ENCODE measurements at places on chromosomes 7 and 10. TPM values are rescaled to one million over a fixed set of nuclear protein-coding genes. Genes with fewer than 3 reads are reported as not detected.
A peak's percentile ranks its signal among the peaks of the same experiment; 100 is the strongest.

- no peak overlapping the region for H3K27ac ChIP-seq
- DNase-seq = no peak
- no peaks in the 10 kb centered on the region for H3K27me3 ChIP-seq
- no peaks in the 10 kb centered on the region for H3K4me1 ChIP-seq
- no peak overlapping the region for H3K4me3 ChIP-seq
Measured at GRCh38 chr10:24010436-24010970, 198.4 kb upstream of the KIAA1217 start.

DNA sequence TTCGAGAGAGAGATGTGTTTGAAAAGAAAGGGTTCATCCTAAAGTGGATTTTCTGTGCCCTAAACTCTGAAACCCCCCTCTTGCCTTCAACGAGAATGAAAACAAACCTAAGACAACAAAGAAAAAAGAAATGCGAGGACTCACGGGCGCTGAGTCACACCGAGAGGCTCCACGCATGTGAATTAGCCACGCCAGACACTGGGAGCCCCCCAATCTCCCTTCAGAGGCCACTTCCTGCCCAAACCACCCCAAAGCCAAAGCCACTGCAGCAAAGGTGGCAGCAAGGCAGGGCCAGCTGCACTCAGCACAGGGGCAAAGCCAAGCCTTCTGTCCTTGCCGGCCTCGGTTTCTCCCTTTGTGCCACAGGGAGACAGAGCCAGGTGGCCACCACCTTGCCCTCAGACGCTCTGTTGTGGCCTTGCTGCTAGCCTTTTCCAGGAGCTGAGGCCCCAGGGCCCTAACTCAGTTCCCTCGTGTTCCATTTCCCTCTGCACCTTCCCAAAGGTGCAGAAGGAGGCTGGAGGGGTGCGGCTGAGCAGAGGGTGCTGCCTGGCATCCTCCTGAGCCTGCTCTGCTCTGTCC lies 93.3 kb downstream of the FAM53B start:
- peak overlapping the region; percentile 81 for H3K27ac ChIP-seq
- no peak for DNase-seq
- H3K36me3 ChIP-seq = no peaks in the 10 kb centered on the region

DNA sequence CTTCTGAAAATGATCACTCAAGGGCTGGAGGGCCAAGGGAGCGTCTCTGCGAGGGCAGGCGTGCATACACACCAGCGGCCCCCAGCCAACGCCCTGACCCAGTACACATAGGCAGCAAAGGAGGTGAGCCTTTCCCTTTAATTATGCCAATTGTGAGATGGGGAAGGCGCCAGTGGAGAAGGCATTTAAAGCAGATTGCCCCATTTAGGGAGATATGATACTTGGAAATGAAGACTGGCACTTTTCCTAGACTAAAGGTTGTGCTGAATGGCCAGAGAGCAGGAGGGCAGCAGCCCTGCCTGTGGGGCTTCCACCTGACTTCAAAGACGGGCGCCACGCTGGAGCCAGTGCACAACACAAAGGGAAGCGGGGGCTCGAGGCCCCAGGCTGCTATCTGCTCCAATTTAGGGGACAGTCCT lies 24.1 kb downstream of the HIPK2 start:
- peaks cover 8% of the 10 kb centered on the region for H3K36me3 ChIP-seq
- peaks cover 3% of the 10 kb centered on the region for H3K4me1 ChIP-seq
- DNase-seq = peak; percentile 34

DNA sequence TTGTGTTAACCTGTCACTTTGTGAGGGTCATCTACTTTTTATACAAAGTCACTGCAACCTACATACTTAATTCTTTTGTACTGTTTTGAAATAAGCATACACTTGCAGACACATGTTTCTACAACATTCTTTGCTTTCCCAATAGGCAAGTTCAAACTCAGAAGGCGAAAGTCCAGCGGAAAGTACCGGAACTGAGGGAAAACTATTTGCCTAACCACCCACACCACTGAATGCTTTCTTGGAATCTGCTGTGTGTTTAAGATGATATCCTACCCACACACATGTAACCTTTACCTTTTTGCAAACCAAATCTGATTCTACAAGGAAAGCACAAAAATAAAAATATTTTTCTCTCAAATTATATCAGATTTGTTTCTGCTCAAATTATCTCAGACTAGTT lies 139.4 kb upstream of the AGR3 start:
- no peak for DNase-seq
- no peak overlapping the region for H3K27ac ChIP-seq
- H3K4me3 ChIP-seq = no peak overlapping the region
- H3K36me3 ChIP-seq = no peaks in the 10 kb centered on the region

DNA sequence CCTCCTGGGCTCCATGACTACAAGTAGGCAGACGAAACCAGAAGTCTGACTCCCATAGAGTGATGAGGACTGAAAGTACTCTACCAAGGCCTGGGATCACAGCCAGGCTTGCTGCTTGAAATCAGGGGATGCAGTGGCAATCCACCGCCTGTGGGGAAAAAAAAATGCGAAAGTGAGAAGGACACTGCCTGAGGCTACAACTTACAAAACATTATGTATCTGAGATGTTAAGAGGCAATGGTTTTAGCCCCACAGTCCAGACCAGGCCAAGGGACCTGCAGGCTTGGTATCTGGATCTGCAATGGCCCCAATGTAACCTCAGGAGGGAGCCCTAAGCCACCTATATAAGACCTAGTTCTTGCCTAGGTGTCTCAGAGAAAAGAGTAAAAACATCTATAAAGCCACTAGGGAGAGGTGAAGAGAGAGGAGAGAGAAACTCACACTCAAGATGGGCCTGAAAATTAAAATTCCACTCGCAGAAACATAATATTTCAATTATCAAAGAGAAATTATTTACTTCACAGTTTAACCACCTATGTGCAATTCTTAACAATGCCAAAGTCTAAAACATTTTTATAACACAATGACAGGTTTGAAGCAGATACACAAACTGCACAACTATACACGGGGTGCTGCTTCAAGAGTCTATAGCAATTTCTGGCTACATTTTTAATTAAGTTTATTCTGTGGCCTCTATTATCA lies 13.9 kb downstream of the DNAJC1 start:
- no peaks in the 10 kb centered on the region for H3K4me1 ChIP-seq
- no peak overlapping the region for H3K27ac ChIP-seq
- DNase-seq = peak; percentile 56
- no peaks in the 10 kb centered on the region for H3K36me3 ChIP-seq

GRCh38 chr7:109821156-109821555 lies 1251.5 kb downstream of the DNAJB9 start:
- no peaks in the 10 kb centered on the region for H3K4me1 ChIP-seq
- DNase-seq = no peak
- no peaks in the 10 kb centered on the region for H3K36me3 ChIP-seq
- H3K27ac ChIP-seq = no peak overlapping the region

DNA sequence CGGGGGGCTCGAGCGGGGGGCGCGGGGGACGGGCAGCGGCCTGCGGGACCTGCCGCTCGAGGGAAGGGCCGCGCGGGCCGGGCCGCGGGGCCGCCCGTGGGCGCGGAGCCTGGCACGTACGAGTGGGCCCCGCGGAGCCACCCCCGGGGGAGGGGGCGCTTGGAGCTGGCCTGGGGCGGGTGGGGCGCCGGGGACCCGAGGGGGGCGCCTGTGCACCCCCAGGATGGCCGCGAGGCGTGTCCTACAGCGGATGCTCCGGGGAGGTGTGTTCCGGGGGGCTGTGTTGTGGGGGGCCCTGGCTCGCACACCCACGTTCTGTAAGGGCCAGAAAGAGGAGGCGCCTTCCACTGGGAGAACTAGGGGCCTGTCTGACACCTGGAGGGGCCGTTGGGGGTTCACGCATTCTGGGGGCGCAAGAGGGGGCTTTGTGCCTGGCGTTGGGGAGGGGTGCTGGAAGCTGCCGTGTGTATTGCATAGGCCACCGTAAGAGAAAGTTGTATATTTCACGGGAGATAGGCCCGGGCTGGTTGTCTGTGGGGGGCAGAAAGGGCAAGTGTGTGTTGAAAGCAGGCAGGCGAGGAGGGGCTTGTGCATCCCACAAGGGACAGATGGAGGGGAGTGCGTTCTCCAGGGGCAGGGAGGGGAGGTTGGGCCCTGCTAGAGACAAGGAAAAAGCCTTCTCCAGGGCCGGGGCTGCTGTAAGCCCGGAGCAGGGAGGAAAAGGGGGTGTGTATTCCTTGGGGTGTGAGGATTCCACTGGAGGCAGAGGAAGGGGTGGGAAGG lies 663 bp downstream of the VPS37D start:
- H3K4me3 ChIP-seq = peak overlapping the region; percentile 78
- H3K27ac ChIP-seq = no peak overlapping the region
- H3K4me1 ChIP-seq = peaks cover 9% of the 10 kb centered on the region
- H3K27me3 ChIP-seq = no peaks in the 10 kb centered on the region

DNA sequence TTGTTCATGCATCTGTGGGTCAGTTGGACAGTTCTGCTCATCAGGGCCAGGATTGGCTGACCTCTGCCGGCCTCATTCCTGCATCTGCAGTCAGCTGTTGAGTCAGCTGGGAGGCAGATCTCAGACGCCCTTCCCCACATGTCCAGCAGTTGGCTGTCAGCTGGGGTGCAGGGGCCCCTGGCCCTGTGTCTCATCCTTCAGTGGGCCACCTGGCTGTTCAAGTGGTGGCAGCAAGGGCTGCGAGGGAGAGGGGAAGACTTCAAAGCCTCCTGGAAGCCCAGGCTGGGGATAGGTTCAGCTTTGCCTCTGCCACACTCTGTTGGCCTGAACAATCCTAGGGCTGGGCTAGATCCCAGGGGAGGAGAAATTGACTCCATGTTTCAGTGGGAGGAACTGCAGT lies 33.2 kb downstream of the TACR2 start:
- peaks cover 13% of the 10 kb centered on the region for H3K36me3 ChIP-seq
- H3K4me3 ChIP-seq = no peak overlapping the region
- DNase-seq = no peak
- no peaks in the 10 kb centered on the region for H3K27me3 ChIP-seq
- H3K4me1 ChIP-seq = no peaks in the 10 kb centered on the region
- H3K27ac ChIP-seq = no peak overlapping the region

- H3K4me1 ChIP-seq = no peaks in the 10 kb centered on the region
- no peaks in the 10 kb centered on the region for H3K36me3 ChIP-seq
- H3K27me3 ChIP-seq = no peaks in the 10 kb centered on the region
- H3K4me3 ChIP-seq = no peak overlapping the region
- DNase-seq = no peak
- no peak overlapping the region for H3K27ac ChIP-seq
Measured at GRCh38 chr7:54426406-54426805, 115.8 kb upstream of the VSTM2A start.

DNA sequence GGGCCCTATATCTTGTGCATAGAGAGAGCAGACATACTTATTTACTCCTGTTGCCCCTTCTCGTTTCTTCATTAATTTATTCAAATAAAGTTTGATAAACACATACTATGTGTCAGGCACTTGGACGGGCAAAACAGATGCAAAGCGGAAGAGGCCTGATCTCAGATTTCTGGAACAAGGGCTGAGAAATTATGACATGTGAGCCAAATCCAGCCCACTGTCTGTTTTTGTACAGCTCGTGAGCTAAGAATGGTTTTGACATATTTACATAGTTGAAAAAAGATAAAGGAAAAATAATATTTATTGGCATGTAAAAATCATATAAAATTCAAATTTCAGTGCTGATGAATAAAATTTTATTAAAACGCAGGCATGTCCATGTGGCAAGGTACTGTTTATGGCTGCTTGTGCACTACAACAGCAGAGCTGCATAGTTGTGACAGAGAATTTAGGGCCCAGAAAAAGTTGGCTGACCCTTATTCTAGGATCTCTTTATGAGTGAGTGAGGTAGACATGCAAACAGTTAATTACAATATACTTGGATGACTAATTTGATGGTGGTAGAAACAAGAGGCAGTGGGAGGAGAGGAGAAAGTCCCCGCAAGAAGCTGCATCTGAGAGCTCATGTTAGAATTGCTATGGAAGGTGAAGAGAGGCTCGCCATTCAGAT lies 68.1 kb upstream of the ITPRID1 start:
- no peak for DNase-seq
- no peak overlapping the region for H3K27ac ChIP-seq
- no peak overlapping the region for H3K4me3 ChIP-seq
- H3K4me1 ChIP-seq = peaks cover 2% of the 10 kb centered on the region

GRCh38 chr7:79520543-79520942 lies 67.1 kb upstream of the MAGI2 start:
- no peak for DNase-seq
- H3K27ac ChIP-seq = no peak overlapping the region
- no peaks in the 10 kb centered on the region for H3K27me3 ChIP-seq
- H3K36me3 ChIP-seq = no peaks in the 10 kb centered on the region
- H3K4me3 ChIP-seq = no peak overlapping the region

DNA sequence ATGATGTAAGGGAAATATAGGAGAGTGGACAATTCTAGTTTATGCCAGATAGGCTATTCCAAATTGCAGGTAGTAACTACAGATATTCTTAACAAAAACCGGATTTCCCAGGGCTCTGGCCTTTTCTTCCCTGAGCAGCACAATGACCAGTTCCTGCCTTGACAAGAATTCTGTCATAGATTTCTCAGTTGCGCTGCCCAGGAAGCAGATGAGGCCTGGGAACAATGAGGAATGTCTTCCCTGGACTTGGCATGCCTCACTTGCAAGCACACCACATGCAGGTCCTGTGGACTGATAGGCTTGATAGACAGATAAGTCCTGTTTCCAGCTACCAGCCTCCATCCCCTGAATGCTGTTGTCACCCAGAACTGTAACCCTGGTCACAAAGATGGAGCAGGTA lies 174.5 kb upstream of the PRSS58 start:
- no peak overlapping the region for H3K27ac ChIP-seq
- H3K27me3 ChIP-seq = no peaks in the 10 kb centered on the region
- H3K36me3 ChIP-seq = no peaks in the 10 kb centered on the region

DNA sequence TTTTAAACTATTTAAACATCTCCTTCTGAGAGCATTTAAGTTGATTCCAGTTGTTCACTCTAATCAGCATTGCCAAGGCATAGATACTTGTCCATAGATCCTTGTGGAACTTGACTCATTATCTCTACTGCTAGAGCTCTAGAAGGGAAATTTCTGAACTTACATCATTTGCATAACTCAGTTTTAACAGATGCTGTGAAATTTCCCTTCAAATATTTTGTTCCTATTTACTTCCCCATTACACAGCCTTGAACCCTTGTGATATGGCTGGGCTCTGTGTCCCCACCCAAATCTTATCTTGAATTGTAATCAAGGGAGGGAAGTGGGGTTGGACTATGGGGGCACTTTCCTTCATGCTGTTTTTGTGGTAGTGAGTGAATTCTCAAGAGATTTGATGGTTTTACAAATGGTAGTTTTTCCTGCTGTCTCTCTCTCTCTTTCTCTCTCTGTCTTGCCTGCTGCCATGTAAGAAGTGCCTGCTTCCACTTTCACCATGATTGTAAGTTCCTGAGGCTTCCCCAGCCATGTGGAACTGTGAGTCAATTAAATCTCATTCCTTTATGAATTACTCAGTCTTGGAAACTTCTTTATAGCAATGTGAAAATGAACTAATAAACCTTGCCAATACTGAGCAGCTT lies 25.4 kb downstream of the INSIG1 start:
- no peak for DNase-seq
- peaks cover 33% of the 10 kb centered on the region for H3K27me3 ChIP-seq

GRCh38 chr7:151125470-151125845 lies 39.2 kb downstream of the AGAP3 start:
- H3K4me1 ChIP-seq = no peaks in the 10 kb centered on the region
- DNase-seq = peak; percentile 59
- no peaks in the 10 kb centered on the region for H3K36me3 ChIP-seq
- no peak overlapping the region for H3K27ac ChIP-seq
- no peaks in the 10 kb centered on the region for H3K27me3 ChIP-seq

Gene ZNF804B
- not detected for polyA plus RNA-seq

Gene ZNF37A
- 2.7 TPM for polyA plus RNA-seq

Gene HOXA2
- polyA plus RNA-seq = 0.97 TPM

Gene ATP5F1C
- 1,460 TPM for polyA plus RNA-seq

Gene CALU
- polyA plus RNA-seq = 38.3 TPM

Gene PLAC9
- polyA plus RNA-seq = not detected

Gene LIPM
- polyA plus RNA-seq = not detected

Gene FXYD4
- not detected for polyA plus RNA-seq

Gene CDC14C
- not detected for polyA plus RNA-seq

Gene ANXA8L1
- not detected for polyA plus RNA-seq
